ENCODE measurements at places on chromosomes 13 and 19.
A peak's percentile ranks its signal among the peaks of the same experiment; 100 is the strongest.

- no peak for DNase-seq
These were observed 1.5 kb downstream of the N4BP2L1 start for GRCh38 chr13:32426191-32426989.

- no peak for DNase-seq
These were observed 10.5 kb downstream of the SMIM24 start for GRCh38 chr19:3469638-3470499.

DNA sequence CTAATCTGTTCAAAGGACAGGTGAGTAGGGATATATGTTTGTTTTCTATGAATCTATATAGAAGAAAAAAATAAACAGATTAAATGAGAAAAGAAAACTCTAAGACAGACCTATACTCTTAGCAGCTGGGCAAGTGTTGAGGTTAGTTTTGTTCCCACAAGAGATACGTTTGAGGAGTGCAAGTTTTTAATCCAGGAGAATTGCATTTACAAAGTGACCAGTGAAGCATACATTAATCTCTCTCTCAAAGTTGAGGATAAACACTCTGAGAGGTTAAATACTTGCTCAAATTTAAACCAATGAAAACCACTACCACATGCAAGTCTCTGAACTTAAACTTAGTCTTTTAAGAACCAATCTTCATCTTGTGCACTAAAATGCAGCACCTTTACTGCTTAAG is 930.5 kb upstream of the MIR17HG start:
- DNase-seq = no peak

DNA sequence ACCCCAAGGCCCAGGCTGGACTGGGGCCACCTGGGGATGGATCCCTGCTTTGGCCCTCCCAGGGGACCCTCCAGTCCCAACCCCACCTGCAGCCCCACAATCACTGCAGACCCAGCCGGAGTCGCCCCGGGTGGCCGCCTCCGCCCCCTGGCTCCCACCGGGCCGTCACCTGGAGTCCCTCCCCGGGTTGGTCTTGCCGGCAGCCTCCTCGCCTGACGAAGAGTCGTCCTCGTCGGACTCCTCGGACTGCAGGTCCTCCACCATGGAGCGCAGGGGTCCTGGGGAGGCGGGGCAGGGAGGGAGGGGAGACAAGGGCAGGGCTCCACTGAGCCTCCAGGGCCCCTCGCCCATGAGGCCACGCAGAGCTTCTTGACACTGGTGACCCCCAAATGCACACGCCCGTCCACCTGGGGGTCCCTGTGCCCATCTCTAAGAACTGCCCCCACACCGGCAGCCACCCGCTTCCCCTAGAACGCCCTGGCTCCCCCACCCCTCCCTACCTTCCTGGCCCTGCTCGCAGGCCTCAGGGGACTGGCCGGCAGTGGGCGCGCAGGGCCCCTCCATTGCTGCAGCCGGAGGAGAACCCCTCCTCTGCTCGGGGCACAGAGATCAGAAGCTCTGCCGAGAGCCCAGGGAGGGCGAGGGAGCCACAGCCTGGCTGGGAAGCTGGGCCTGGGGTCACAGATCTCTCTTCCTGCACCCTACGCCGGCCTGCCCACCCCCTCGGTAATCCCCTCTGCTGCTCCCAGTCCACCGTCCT is 63.4 kb downstream of the MLLT1 start:
- no peak for DNase-seq

GRCh38 chr19:30225676-30226463 is 146.3 kb upstream of the ZNF536 start:
- no peak for DNase-seq

DNA sequence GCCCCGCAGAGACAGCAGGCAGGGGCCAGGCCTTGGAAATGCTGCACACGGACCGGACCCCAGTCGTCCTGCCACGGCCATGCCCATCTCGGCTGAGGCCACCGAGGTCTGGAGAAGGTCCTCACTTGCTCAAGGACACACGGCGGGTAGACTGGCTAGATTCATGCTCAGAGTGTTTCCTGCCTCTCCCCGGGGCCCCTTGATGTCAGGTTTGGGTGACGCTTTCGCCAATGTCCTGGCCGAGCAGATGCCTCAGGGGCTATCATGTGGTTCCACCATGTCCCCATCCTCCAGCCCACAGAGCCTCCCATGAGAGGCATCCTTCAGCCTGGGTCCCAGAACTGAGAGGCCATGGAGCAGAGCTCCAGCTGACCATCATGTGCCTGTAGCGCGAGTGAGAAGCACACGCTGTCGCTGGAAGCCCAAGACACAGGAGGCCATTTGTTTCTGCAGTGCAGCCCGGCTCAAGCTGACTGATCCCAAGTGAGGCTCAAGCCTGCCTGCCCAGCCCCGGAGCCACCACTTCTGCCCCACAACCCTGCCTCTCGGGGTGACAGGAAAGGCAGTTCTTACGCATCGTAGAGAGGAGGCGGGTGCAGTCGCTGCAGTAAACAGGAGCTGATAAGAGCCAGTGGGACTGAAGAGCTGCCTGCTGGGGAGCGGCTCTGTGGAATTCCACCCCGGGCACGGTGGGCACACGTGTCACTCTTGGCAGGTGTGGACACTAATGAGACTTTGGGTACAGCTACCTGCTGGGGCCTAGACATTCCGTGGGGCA is 53.9 kb upstream of the GAS6 start:
- no peak for DNase-seq

GRCh38 chr13:96273196-96273595 is 183.3 kb downstream of the HS6ST3 start:
- no peak for DNase-seq

DNA sequence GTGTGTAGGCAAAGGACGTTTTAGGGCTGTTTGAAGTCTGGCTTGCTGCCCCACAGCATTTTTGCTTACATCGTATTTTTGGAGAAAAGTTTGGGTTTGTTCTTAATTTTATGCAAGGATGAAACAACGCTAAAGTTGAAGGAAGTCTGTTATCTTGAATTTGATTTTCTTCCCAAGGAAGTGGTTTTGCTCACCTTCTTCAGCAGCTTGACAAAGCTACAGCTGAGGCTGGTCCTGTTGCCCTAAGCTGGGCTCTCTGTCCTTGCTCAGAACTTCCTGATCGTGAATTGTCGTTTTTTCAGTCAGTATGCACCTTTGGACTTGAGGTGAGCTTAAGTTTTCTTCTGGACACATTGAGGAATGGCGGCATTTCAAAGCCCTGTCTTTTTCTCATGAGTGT is 62.1 kb upstream of the GSX1 start:
- no peak for DNase-seq

GRCh38 chr19:29807870-29808405 is 3.9 kb upstream of the CCNE1 start:
- no peak for DNase-seq

DNA sequence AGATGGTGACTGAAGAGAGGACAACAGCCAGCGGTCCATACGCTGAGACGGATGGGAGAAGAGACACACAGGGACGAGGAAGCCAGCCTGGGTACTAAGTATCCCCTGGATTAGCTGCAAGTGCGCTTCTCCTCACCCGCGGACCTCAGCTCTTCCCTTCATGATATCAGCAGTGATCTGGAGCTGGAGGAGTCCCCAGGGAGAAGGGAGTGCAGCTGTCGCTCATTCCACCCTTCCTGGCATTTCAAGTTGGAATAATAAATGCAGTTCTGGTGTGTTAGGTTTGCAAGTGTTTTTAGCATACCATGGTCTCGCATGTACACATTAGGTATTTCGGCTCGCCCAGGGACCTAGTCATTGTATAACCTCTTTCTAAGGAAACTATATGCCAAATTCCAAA is 88.5 kb upstream of the C1QTNF9B start:
- DNase-seq = no peak

DNA sequence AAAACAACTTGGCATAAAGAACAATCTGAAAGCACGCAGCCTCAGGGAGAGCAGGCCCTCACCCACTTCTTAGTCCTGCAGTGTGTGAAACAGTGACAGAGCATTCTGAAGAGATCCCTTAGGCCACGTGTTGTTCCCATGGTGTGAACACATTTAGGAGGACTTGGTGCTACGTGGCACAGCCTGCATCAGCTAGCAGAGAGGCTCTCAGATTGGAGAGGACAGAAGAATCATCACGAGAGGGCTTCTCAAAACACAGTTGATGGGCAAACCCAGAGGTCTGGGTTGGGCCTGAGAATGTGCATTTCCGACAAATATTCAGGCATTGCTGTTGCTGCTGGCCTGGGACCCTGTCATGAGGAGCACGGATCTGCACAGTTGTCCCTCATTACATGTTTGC is 26.1 kb upstream of the TFDP1 start:
- no peak for DNase-seq

- DNase-seq = no peak
These were observed 165.2 kb downstream of the TDRD3 start for GRCh38 chr13:60562096-60562780.

DNA sequence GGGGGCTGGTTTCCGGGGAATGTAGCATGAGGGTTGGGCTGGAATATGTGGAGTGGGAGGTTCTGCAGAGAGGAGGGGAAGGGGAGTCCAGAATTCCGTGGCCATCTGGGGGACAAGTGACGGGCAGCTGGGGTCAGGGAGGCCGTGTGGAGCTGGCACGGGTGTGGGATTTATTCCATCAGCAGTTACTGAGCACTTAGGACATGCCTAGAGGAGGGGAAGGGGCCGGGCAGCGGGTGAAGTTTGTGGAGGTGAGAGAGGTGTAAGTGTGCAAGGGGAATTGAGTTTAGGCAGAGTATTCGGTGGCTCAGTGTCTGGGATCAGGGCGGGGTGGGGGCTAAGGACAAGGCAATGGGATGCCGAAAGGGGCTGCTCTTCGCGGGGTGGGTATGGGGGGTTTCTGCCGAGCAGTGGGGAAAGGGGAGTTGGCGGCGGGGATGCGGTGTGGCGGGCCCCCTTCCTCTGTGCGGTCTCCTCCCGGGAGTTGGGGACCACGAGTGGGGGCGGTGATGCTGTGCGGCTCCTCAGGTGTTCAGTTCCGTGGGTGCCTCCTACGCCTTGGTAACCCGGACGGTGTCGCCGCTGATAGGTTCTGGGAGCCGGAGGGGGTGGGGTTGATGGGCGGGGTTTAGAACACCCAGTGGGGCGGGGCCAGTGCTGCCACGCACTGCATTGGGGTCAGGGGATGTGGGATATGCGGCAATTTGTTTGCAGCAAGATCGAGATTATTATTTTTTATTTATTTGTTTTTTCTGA is 5.4 kb downstream of the CCDC61 start:
- peak; percentile 37 for DNase-seq

GRCh38 chr19:19111967-19112580 is 26.2 kb downstream of the TMEM161A start:
- DNase-seq = no peak

GRCh38 chr13:24894972-24895300 is 131.0 kb downstream of the RNF17 start:
- DNase-seq = no peak

- DNase-seq = no peak
These were observed 78.8 kb downstream of the RYR1 start for GRCh38 chr19:38512277-38512676.

- DNase-seq = no peak
These were observed 6.8 kb downstream of the RPS11 start for GRCh38 chr19:49502866-49503581.

- no peak for DNase-seq
These were observed 58.3 kb upstream of the ZNF507 start for GRCh38 chr19:32287086-32287485.

DNA sequence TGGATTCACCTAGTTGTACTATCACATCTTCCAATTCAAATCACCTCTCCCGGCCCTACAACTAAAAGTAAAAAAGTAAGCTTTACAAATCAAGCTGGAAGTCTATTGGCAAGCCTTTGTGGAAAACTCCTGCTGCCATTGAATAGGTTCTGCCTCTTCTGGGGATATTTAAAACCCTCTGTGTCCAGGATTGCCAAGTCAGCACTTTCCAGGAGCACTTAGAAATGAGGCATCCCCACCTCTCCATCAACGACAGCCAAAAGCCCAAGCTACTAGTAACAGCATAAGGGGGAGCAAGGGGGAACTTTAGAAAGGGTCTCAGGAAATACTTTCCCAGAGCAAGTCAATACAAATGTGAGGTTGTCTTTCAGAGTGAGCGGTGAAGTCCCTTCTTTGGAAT is 85.0 kb upstream of the OBI1 start:
- no peak for DNase-seq

DNA sequence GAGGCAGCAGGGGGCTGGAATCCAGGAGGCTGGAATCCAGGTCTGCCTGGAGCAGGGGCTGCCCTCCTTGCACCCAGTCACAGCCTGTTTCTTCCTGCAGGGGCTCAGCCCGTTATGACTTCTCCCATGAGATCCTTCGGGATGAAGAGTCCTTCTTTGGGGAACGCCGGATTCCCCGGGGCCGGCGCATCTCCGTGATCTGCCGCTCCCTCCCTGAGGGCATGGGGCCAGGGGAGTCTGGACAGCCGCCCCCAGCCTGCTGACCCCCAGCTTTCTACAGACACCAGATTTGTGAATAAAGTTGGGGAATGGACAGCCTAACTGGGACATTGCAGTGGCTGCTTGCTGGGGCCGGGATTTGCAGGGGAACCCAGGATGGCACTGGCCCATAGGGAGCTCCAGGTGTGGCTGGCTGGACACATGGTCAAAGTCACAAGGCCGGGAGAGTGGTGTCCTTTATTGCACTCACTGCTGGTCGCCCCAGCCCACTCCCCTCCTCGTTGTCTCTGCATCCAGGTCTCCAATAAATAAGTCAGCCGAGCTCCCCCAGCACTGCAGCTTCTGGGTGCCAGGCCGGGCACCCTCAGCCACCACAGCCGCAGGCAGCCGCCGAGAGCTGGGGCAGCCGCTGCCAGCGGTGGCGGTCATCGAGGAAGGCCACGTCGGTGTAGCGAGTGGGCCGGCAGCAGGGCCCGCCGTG is 872 bp downstream of the PSPN start:
- no peak for DNase-seq

DNA sequence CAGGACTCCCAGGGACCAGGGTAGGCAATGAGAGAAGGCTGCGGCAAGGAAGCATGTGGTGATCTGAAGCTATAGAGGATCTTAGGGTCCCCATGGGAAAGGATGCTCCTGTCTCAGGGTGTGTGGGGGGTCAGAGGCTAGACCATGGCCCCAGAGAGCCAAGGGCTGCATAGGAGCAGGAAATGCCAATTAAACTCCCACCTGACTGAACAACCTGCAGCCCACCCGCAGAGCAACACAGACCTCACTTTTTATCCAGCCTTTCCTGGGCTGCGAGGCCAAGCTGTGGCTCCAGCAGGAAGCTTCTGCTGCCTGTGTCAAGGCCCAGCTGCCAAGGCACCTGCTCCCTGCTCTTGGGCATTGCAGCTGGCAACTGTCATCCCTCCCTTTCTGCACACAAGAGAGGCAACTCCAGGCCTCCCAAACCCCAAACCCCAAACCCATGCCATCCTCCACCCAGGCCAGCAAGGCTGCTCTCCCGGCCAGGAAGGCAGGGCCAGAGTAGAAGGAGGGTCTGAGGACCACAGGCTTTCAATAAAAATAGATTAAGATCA is 290.1 kb downstream of the FOXO1 start:
- no peak for DNase-seq

DNA sequence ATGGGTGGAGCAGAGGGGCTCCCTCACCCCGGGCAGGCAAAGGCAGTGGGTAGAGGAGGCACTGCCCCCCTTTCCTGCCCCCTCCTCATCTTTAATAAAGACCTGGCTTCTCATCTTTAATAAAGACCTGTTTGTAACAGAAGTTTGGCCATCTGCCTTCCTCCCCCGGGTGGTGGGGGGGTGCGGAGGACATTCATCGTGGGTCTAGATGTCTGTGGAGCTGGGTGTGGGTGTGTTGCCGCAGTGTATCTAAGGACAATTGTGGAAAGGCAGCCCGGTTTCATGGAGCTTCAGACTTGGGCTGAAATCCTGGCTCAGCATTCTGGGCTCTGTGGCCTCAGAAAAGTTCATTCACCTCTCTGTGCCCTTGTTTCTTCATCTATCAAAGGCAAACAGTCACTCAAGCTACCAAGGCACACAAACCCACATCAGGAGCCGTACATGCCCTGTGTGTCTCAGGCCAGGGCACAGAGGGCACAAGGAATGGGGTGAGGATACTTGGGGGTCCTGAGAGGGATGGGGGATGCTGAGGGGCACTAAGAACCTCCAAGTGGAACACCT is 8.8 kb upstream of the SWSAP1 start:
- DNase-seq = no peak

GRCh38 chr19:44741841-44742329 is 6.6 kb upstream of the BCL3 start:
- no peak for DNase-seq

Data from stimulated activated CD8-positive, alpha-beta memory T cell treated with anti-CD3 and anti-CD28 coated beads, Interleukin-4, amount 100 ng/mL, for 1 hour (primary cell).